ENCODE measurements at places on chromosomes 1 and 21.

- peak; percentile 84 for DNase-seq
These were observed 29.7 kb downstream of the SCCPDH start for GRCh38 chr1:246753670-246754535.

- no peak for DNase-seq
These were observed 1.7 kb downstream of the CFAP410 start for GRCh38 chr21:44337449-44337848.

- peak; percentile 59 for DNase-seq
These were observed 21.3 kb upstream of the ASB17 start for GRCh38 chr1:75953461-75953860.

DNA sequence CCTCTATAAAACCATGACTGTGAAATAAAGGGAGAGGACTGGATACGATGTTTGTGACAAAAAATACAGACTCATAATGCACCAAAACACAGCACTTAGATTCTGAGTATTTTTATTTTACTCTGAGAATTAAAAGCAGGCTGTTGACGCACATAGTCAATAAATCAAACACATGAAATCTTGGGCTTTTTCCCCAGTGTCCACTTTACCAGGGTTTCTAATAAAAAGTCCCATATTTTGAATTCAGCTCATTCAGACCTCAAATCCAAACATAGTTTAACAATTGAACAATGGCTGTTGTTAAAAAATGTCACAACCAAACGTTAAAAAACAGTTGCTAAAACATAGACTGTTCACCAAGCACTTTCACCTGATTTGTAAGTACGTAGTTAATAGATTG, 553.4 kb downstream of the LTN1 start:
- no peak for DNase-seq

- no peak for DNase-seq
These were observed 49.5 kb downstream of the CHODL start for GRCh38 chr21:18294100-18294499.

GRCh38 chr1:178060789-178061556, 32.9 kb upstream of the RASAL2 start:
- peak; percentile 63 for DNase-seq

GRCh38 chr1:115975569-115976061, 698 bp upstream of the SLC22A15 start:
- DNase-seq = no peak

All from islet precursor cell (in vitro differentiated cells).